AG09309 (cell line): ENCODE measurements at places on chromosomes 5 and 9.

DNA sequence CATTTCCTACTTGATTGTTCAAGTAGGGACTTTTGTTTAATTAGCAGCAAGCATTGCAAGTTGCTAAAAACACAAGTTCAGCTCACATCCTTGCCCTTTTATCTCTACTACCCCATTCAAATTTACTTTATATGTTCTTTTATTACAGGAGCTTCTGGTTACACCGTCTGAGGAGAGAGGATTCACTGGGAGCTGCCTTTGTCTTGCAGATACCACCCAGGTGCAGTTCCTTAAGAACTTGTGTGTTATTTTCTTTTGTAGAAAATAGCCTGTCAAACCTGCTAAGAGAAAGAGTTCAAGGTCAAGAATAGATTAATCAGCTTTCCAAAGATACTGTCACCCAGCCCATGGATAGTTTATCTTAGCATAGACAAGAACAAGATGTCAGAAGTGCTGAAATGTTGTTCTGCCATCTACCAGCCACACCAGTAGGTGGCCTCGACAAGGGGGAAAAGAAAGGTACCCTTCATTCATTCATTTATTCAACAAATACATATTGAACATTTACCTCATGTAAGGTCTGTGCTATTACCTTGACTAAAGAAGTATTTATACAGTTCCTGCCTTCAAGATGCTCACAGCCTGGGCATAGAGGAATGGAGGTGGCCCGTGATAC is 750.3 kb downstream of the MAT2B start:
- no peak for DNase-seq

GRCh38 chr5:83034036-83034435 is 43.2 kb downstream of the TMEM167A start:
- DNase-seq = no peak

DNA sequence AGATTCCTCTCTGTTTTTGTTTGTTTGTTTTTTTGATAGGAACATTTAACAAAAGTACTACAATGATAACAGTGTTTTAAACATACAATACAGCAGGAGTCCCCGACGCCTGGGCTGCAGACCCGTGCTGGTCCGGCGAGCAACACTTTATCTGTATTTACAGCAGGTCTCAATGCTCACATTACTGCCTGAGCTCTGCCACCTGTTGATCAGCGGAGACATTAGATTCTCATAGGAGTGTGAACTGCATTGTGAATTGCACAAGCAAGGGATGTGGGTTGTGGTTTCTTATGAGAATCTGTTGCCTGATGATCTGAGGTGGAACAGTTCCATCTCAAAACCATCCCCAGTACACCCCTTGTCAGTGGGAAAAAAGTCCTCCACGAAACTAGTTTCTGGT is 1068.5 kb upstream of the CDH10 start:
- DNase-seq = no peak

DNA sequence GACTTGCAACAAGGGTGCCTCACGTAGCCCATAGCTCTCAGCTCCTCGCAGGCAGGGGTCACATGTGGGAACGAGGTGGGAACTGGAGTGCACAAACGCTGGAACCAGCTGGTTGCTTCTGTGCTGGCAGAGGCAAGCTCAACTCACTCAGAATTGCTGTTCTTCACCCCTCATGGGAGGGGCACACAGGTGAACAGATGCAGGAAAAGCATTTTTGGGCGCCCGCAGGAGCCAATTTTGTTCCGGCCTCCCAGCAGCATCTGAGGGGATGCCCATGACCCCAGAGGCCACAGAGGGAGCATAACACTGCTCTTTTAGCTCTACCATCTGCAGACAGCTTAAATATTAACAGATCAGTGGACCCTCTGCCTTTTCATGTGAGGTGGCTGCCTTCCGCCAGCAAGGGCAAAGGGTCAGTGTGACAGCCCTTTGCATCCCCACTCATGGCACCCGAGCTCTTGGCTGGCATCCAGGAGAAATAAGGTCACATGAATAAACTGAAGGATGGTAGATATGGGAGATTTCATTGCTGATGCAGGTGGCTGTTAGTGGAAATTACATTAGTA is 196.2 kb downstream of the SLCO4C1 start:
- no peak for DNase-seq

- no peak for DNase-seq
These were observed 55.1 kb upstream of the TLR4 start for GRCh38 chr9:117649126-117649525.

GRCh38 chr9:80538976-80539375 is 967.2 kb downstream of the TLE4 start:
- DNase-seq = no peak

DNA sequence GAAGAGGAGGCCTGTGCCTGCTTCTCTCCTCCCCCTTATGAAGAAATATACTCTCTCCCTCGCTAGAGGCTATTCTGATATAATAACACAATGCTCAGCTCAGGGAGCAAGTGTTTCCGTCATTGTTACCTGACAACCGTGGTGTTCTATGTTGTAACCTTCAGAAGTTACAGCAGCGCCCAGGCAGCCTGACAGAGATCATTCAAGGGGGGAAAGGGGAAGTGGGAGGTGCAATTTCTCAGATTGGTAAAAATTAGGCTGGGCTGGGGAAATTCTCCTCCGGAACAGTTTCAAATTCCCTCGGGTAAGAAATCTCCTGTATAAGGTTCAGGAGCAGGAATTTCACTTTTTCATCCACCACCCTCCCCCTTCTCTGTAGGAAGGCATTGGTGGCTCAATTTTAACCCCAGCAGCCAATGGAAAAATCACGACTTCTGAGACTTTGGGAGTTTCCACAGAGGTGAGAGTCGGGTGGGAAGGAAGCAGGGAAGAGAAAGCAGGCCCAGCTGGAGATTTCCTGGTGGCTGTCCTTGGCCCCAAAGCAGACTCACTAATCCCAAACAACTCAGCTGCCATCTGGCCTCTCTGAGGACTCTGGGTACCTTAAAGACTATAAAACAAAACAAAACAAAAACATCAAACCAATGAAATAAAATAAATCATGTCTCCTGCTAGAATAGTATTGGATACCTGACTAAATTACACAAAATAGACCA is 1.3 kb downstream of the TMEM174 start:
- no peak for DNase-seq

- DNase-seq = peak; percentile 90
These were observed 32.4 kb upstream of the CAST start for GRCh38 chr5:96629774-96630173.

GRCh38 chr9:84718476-84718875 is 48.9 kb downstream of the NTRK2 start:
- no peak for DNase-seq

GRCh38 chr5:161230221-161230620 is 316.3 kb downstream of the GABRB2 start:
- DNase-seq = no peak

GRCh38 chr9:38132956-38133355 is 63.9 kb upstream of the SHB start:
- DNase-seq = no peak

DNA sequence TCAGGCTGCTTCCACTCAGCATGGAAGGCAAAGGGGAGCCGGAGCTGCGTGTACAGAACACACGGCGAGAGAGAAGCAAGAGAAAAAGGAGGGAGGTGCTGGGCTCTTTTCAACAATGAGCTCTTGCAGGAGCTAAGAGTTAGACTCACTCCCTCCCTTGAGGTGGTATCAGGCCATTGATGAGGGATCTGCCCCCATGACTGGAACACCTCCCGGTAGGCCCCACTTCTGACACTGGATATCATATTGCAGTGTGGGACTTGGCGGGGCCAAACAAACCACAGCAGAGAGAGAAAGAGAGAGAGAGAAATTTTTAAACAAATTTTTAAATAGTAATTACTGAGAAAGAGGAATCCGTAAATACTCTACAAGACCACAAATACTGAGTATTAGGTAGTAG is 182.2 kb downstream of the TRIO start:
- no peak for DNase-seq

GRCh38 chr5:121151534-121151933 is 687.4 kb downstream of the PRR16 start:
- no peak for DNase-seq

- no peak for DNase-seq
These were observed 223.5 kb downstream of the ROR2 start for GRCh38 chr9:91726406-91727100.

DNA sequence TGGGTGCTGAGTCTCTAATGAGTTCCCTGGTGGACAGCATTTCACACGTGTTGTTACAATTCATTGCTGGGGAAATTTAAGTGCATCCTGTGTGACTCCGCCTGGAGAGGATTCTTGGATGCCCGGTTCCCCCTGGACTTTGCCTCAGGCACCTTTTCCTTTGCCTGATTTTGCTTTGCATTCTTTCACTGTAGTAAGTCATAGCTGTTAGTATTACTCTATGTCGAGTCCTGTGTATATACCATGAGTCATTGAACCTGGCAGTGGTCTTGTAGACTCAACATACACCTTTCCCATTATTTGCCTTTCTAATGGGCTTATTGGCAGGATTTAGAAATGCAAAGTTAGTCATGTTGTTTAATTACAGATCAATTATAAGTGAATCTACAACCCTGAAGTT is 81.9 kb upstream of the DHFR start:
- DNase-seq = no peak

- peak; percentile 92 for DNase-seq
These were observed 26.4 kb upstream of the TMOD1 start for GRCh38 chr9:97475059-97475458.

DNA sequence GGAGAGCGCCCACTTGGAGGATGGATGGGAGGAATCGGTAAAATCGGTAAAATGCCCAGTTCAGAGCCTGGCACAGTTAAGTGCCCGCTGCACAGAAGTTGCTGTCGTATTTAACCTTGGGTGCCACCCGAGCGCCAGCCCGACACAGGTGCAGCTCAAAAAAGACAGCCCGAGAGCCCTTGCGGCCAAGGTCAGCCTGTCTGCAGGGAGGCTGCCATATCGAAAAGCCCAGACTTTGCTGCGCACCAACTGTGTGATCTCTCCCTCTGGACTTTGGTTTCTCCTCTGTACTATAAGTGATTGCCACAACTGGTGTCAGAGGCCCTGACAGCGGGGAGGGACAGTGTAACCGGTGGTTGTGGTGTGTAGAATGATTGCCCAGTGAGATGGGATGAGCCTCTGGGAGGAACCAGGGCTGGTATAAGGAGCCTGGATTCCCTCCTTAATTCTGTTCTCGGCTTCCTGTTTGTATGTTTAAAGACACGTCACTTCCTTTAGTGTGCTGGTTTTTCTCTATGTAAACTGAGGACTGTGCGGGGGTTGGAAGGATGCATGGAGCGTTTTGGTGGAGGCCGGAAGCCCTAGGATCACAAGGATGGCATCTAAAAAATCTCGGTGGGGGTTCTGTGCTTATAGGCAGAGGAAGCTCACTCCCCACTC is 792 bp downstream of the NTMT1 start:
- no peak for DNase-seq

DNA sequence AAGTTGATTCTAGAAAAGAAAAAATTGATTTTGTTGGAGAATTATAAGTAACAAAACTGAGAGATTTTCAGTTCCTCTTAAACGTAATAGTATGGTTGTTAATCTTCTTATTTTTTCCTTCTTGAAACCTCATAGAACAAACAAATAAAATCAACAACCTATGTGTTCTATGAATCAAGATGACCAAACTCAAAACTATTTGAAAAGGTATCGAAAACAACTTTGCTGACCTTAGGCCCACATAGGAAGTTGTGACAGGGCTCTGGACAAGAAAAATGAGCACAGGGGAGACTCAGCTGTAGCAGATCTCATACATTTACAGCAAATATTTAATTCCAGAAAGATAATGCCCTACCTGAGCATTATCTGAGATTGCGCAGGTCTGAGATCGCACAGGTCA is 169.4 kb upstream of the CCNH start:
- no peak for DNase-seq

DNA sequence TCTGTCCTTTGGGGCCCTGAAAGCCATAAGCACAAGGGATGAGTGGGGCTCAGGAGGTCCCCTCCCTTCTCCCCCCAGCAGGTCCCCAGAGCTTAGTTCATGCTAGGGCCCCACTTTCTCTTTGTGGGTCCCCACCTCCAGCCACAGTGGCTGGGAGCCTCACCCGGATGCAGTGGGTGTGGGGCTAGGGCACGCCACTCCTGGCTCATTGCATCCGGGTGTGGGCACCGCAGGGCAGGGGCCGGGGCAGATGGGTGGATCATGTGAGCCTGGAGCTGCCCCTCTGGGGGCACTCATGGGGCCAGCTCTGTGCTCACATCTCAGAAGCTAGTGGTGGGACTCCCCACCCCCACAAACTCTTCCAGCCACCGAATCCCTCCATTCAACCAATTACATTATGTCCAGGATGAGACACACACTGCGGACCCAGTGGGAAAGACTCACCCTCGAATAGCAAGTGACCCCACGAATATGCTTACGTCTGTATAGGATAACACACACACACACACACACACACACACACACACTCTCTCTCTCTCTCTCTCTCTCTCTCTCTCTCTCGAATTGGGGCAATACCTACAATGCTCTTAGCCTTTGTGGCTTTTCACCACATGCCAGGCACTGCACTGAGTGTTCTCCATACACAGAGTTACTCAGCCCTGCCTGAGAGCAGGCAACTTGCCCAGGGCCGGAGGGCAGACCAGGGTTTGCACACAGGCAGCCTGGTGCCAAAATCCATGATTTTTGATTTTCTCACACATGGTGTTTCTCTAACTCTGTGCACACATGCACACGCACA is 16.8 kb upstream of the PHYKPL start:
- DNase-seq = peak; percentile 79

- no peak for DNase-seq
These were observed 8.3 kb downstream of the CRB2 start for GRCh38 chr9:123364241-123364824.

GRCh38 chr9:34169125-34169524 is 9.7 kb upstream of the UBAP1 start:
- no peak for DNase-seq

GRCh38 chr5:4676934-4677333 is 463.2 kb upstream of the ADAMTS16 start:
- DNase-seq = no peak

DNA sequence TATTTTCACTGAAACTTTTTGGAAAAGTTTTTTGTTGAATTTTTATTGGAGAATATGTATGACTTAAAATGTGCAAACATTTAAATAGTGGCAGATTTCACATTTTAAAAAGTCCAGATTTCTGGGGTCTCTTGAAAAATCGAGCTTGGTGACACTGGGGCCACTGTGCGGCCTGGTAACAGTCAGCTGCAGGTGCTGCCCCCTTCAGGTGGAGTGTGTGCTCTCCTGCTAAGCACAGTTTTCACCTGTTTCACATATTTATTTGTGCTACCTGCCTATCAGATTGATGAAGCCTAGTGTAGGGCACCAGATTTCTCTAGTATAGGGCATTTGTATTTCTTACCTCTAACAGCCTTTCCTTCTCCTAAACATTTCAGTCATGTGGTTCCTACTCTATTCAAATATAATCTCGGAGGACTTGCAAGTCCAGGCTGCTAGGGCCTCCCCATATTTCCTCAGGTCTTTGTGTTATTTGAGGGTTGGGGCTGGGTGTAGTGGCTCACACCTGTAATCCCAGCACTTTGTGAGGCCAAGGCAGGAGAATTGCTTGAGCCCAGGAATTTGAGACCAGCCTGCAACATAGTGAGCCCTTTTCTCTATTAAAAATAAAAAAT is 95.8 kb upstream of the KLF9 start:
- DNase-seq = no peak

- DNase-seq = no peak
These were observed 116.5 kb downstream of the PSD2 start for GRCh38 chr5:139912158-139912557.
